ENCODE measurements at places on chromosomes 7 and 10. TPM values are rescaled to one million over a fixed set of nuclear protein-coding genes. Genes with fewer than 3 reads are reported as not detected.

LIPJ gene
- not detected for total RNA-seq

PNLIPRP3 gene
- not detected for total RNA-seq

LBX1 gene
- total RNA-seq = not detected

LHFPL3 gene
- total RNA-seq = not detected

DNAJC12 gene
- total RNA-seq = 57.0 TPM

CCL24 gene
- not detected for total RNA-seq

FGFBP3 gene
- 2.5 TPM for total RNA-seq

GDF10 gene
- total RNA-seq = 0.07 TPM
